ENCODE measurements at places on chromosomes 7 and 10.

GRCh38 chr7:118104812-118105441 is 79.0 kb upstream of the LSM8 start:
- no peak for DNase-seq

DNA sequence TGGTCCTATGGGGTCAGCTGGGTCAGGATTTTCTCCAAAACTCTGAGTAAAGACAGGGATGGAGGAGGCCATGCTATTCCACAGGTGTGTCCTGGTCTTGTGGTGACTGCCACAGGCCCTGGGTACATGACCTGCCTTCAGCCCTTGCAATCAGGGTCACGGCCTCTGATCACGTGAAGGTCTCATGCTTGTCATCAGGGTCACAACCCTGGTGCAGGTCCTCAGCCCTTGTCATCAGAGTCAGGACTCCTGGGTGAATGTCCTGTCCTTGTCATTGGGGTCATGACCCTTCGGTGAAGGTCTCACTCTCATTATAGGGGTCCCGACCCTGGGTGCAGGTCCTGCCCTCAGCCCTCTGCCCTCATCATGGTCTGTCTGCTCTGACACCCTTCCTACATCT is 21.9 kb upstream of the TBRG4 start:
- DNase-seq: no peak

GRCh38 chr10:119320981-119321380 is 113.6 kb downstream of the GRK5 start:
- no peak for DNase-seq

- no peak for DNase-seq
Observed at GRCh38 chr10:3538656-3539531, 246.1 kb downstream of the KLF6 start.

- no peak for DNase-seq
Observed at GRCh38 chr10:4266416-4267085, 481.5 kb upstream of the KLF6 start.

DNA sequence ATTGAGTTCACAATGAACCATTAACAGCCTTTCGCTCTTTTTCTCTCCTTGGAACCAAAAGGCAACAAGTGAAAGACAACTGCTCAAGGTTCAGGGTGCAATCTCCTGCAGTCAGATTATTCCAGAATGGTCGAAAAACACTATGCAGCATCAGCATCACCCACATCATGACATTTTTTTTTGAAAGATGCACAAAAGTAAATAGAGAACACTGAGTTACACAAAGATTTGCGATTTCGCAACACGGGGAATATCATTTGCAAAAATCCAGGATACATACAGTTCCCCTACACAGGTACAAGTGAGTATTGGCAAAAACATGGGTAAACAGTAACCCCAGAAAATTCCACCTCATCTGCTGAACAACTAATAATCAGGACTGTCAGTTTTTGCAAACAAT is 611.5 kb downstream of the KCNMA1 start:
- no peak for DNase-seq

- no peak for DNase-seq
Observed at GRCh38 chr10:71719464-71720201, at the start of gene C10orf105. Gene C10orf105, minus strand, starts transcription at chr10:71719778. Its CDS starts 3,441 bp downstream, at chr10:71716337.

DNA sequence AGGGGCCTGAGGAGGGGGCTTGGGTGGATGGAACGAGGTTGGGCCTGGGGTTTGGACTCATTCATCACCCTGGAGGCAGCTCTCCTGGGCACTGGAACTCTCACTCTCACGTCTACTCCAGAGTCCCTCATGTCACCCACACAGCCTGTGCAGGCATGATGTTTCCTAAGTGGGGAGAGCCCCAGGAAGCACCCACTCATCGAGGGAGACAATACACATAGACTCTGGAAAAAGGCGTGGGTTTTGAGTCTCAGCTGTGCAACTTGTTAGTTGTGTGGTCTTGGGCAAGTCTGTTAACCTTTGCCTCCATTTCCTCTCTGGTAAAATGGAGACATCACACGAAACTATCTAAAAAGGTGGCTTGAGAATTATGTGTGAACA is 25.9 kb upstream of the RBM20 start:
- DNase-seq: no peak

DNA sequence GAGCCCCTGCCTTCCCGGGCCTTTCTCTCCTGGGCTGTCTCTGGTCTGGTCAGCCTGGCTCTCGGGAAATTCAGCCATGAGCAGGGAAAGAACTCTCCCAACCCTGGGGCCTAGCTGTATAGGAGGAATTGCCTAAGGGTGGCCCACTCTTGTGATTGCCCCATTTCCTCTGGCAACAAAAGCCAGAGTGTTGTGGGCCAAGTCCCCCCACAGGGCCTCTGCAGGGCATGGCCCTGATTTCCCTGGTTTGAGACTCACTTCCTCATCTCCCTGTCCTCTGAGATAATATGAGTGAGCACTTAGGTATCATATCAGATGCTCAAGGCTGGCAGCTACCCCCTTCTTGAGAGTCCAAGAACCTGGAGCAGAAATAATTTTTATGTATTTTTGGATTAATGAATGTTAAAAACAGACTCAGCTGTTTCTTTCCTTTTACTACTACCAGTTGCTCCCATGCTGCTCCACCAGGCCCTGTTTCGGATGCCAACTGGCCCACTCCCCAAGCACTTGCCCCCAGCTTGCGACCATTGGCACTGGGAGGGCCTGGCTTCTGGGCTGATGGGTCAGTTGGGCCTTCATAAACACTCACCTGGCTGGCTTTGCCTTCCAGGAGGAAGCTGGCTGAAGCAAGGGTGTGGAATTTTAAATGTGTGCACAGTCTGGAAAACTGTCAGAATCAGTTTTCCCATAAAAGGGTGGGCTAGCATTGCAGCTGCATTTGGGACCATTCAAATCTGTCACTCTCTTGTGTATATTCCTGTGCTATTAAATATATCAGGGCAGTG is 11.4 kb downstream of the IRF5 start:
- DNase-seq: no peak

DNA sequence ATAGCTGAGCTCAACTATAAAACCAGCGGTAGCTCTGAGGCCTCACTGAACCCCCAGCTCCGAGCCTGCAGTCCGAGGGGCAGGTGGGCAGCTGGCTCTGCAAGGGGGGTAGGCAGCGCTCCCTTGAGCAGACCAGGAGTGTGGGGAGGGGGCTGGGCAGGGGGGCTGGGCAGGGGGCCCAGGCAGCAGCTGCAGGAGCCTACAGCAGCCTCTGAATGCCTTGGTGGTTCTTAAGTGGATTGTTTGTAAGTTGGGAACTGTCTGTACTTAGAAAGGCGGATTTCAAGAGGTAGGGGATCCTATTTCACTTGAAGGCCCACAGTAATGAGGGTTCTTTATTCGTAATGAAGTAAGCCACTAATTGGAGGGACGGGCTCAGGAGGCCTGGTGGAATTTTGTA is 72.3 kb downstream of the ICA1 start:
- DNase-seq: no peak

- no peak for DNase-seq
Observed at GRCh38 chr10:103979530-103979929, 12.6 kb downstream of the SLK start.

DNA sequence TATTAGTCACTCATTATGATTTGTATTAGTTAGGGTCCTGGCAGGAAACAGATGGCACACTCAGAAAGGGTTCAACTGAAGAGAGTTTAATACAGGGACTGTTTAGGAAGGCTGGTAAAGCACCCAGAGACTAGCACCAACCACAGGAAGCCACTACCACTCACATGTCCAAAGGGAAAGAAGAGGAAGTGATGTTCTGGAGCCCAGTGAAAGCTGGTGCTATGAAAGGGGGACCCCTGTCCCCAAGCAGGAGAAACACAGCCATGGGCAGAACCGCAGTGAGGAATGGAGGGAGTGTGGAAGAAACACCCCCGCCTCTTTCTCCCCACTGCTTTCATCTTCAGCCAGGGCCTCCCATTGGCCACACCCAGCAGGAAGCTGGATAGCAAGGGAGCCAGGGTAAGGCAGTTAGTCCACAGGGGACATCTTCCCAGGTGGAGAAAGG is 3.2 kb upstream of the VSIR start:
- no peak for DNase-seq

- no peak for DNase-seq
Observed at GRCh38 chr10:131131726-131132591, 179.6 kb downstream of the TCERG1L start.

GRCh38 chr7:14521183-14521582 is 381.4 kb downstream of the DGKB start:
- DNase-seq: no peak

DNA sequence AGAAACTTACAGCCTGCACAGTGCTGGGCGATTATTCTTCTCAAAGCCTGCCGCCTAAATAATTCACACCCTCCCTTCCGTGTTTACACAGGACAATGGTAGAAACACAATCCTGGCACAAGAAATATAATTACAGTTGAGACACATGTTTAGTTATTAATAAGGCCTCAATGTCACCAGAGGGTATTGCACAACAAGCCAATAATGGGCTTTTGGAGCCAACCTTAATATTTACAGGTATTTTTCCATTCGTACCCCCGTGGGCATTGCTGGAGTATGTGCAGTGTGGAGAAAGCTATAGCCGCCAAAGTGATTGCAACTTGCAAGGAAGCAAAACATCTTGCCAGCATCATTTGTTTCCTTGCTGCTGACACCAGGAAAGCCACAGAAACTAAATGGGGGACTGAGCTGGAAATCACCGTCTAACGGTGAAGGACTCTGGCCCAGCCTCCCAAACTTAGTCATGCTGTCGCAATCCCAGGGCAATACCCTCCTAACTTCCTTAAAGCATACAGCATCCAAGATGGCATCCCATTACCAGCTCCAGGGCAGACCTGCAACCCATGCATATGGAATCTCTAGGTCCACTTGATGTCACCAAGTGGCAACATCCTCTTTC is 8.6 kb downstream of the CALN1 start:
- DNase-seq: no peak

DNA sequence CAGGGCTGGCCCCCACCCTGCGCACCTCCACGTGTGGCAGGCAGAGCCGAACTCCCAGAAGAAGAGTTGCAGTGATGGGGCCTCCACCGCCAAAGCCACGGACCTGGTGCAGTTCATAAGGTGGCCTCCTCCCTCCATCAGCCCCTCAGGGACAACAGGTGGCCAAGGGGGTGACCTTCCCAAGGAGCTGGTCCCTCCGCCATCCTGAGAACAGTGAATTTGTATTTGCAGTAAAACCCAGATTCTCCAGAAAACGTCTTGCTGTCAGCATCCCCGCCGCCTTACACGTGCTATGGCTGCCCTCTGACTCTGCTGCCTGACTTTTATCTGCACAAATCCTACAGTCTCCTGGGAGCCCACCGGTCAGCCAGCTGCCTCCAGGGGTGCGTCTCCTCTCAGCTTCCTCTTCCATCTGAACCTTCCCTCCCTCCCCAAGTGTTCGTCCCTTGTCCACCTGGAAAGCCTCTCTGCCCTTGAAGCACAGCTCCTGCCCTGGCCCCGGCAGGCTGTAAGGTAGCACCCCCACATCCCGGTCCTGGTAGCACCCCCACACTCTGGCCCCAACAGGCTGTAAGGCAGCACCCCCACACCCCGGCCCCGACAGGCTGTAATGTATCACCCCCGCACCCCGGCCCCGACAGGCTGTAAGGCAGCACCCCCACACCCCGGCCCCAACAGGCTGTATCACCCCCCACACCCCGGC is 311.8 kb downstream of the PTPRN2 start:
- DNase-seq: no peak

DNA sequence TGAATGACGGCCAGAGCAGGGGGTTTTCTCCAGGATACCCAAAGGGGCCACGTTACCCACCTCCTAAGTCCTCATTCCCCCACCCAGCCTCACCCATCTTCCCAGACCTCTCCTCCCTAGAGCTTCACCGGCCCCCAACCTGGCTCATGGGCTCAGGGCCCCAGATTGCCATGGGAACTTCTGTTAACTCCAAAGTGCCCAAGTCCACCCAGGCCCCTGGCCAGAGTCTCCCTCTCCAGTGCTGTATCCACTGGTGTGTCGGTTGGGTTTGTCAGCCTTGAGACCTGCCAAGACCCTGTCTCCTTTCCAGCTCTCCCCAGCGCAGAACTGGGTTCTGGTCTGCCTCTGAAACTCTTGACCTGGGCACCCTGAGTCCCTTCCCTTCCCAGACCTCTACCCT is 37.1 kb upstream of the ZMIZ2 start:
- DNase-seq: no peak

DNA sequence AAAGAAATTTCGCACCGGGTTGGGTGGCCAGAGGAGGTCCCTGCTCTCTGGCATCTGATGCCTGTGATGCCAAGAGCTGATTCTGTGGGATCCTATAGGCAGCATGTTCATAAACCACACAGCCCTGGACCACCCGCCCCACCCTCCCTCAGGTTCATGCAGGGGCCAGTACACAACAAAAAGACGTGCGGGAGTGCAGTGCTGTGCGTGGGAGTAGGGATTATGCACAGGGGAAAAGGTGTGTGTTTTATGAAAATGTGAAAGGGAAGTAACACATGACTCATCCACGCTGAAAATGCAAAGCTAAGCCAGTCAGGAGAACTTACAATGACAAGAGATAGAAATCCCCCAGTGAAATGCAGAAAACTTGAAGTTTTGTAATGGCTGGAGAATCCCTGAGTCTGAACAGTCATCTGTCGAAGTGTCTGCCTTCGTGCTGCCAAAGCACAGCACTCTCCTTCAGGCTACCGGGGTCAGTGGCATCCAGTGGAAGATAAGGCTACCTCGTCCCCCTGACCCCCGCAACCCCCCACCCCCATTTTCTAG is 1.1 kb downstream of the KIAA1217 start:
- no peak for DNase-seq

DNA sequence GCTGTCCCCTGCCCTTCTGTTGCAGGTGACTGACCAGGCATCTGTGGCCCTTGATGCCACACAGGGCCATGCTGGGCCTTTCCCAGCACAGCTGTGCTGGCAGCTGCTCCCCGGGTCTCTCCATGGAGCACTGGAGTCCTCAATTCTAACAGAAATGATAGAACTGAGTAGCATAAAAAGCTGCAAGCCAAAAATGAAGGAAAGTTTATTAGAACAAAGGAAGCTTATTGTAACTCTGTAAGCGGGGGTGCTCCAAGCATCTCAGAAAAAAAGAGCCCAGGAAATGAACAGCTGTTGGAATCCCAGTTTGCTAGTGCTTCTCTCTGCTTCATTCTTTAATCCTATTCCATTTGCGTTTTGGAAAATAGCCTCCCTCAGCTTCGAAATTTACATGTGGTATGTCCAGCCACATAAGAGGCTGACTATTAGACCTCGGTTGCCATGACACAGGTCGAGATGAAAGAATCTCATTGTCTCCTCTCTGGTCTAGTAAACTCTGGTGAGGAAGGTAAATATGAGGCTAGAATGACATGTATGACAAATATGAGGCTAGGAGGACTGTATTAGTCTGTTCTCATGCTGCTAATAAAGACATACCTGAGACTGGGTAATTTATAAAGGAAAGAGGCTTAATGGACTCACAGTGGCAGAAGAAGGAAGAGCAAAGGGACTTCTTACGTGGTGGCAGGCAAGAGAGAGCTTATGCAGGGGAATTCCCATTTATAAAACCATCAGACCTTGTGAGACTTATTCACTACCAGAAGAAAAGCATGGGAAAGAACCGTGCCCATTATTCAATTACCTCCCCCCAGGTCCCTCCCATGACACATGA is 23.7 kb downstream of the EPDR1 start:
- DNase-seq: no peak
